Fibroblast of skin of left quadriceps (primary cell): ENCODE measurements at places on chromosomes 4 and X.

DNA sequence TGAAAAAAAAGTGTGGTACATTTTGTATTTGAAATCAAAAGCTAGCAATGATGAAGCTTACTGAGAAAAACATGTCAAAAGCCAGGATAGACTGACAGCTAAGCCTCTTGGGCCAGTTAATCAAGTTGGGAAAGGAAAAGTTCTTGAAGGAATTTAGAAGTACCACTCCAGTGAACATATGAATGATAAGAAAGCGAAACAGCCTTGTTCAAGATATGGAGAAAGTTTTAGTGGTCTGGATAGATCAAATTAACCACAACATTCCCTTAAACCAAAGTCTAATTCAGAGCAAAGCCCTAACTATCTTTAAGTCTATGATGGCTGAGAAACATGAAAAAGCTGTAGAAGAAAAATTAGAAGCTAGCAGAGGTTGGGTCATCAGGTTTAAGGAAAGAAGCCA lies 268.3 kb downstream of the PDHA2 start:
- DNase-seq, result no peak

DNA sequence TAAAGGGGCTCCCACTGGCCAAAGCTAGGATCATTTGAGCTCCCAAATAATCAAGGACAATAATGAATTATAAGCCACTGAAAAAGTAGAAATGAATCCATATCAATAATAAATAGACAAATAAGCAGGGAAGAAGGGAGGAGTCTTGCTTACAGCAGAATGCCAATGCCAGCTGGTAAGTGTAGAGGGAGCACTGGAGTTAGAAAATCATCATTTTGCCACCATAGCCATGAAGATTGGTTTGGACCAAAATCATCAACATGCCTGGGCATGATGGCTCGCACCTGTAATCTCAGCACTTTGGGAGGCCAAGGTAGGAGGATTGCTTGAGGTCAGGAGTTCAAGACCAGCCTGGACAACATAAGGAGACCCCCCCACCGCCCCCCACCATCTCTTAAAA lies 20.4 kb upstream of the SH3KBP1 start:
- DNase-seq, result no peak

DNA sequence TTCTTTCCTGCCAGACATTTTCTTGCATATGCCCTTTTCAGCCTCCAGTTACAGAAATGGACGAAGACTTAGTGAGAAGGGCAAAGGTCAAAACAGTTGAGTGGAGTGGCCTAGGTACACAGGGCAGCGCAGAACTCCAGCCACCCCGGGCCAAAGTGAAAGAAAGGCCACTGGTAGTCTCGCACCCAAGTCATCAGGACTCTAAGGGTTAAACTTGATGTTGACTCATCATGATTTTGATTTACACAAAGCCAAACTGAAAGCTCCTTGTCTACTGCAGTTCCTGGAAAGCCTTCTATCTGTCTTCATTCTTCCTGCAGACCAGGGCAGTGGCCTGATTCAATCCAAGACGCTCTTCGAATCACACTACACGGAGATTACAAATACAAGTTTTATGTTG lies 2.6 kb upstream of the IL13RA1 start:
- DNase-seq, result no peak

DNA sequence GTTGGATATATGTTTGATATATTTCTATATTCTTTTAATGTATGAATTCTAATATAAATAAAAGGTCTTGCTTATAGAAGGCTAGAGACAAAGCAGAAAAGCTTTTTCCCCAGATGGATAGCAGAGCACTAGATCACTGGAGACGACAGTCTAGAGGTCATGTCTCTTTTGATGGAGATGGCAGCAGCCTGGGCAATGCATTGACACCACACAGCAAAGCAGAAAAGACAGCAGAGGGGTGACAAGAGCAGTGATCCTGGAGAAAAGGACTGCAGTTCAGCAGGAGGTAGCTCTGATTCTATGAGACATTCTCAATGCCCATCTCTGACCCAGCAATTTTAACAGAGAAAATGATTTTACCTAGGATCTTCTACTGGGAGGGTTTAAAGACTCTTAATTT lies 210.6 kb downstream of the DTHD1 start:
- no peak for DNase-seq

- DNase-seq, result peak; percentile 20
These were observed 6.0 kb downstream of the HMGN5 start for GRCh38 chrX:81195712-81196111.

DNA sequence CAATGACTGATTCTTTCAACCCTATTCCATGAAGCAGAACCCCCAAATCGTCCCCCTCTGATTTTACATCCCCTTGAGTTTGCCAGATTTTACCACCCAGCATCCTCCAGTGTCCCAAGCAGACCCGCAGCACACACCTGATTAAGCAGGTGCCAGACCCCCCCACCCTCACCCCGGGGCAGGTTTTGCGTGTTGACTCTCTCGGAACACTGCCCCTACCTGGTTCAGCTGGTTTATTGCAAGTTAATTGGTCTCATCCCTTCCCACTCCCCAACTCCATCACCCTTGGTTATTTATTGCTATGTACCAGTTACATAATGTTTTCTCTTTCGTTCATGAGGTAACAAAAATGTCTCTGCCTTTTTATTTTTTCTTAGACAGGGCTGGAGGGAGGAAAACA lies 258.4 kb downstream of the BCOR start:
- DNase-seq, result no peak

DNA sequence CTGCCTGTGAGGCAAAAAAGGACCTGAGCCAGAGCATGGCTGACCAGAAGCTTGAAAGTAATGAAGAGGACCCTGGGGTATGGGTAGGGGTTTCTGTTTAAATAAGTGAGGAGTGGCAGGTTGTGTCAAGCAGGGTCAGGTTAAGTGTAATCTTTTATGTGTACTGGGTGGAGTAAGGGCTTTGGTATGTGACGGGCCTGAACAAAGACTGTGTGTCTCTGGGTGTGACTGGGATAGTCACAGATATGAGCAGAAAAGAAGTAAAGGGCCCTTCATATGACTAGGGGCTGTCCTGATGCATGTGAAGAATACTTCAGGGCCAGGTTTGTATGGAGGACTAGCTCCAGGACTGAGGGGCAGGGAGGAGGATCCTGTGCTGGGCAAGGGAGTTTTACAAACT lies 82.4 kb downstream of the ITIH6 start:
- no peak for DNase-seq

GRCh38 chr4:112099701-112100297 lies 45.5 kb upstream of the FAM241A start:
- DNase-seq, result peak; percentile 34

DNA sequence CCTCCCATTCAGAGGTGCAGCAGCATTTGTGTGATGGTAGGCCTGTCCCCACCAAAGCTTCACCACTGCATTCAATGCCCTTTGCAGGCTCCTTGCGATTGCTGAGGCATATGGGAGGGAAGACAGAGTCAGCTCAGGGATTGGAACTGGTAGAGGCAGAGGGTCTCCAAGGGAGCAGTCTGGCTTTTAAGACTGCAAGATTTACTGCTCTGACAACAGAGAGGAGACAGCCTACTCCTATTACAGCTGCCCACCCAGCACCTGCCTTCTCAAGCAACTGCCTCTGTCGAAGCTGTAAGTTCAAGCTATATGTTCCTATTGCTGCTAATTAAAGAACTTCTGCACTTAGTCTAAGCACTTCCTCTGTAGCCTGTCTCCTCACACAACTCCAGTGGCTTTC lies 481.8 kb downstream of the FGF13 start:
- no peak for DNase-seq

- DNase-seq, result peak; percentile 49
These were observed 18.4 kb downstream of the MAGEB17 start for GRCh38 chrX:16185725-16186136.

- no peak for DNase-seq
These were observed 29.0 kb downstream of the CLDN22 start for GRCh38 chr4:183291070-183291469.

DNA sequence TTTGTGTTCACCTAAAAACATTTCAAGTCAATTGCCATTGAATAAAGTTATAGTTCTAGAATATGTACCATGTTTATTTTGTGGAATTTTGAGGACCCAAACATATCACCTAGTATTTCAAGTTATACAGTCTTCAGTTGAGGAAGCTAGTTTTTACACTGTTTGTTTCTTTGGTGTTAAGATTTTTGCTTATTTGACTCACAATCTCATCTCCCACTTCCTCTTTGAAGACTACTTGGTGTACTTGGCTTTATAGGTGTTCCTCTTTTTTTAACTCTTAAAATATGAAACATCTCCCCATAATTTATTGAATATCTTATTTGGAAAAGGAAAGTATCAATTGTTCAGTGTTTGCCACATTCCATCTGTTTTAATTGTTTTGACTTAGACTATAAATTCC lies 675.4 kb downstream of the RAPGEF2 start:
- DNase-seq, result no peak

- no peak for DNase-seq
These were observed 1115.5 kb downstream of the NLGN4X start for GRCh38 chrX:5113128-5113527.

DNA sequence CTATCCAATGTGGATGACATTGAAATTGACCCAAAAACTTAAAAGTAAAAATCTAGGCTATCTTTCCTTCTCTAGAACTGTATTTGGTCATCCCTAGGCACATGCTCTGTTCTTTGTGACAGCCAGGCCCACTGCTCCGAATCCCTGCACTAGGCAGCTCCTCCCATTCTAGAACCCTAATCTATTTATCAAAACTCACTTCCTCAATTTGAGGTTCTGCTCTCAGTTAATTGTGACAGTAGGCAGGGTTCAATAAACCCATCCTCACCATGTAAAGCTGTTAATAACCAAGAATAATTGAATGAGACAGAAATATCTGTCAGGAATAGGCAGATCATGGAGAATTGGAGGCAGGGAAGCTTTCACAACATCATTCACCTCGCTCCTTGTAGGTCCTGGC lies 51.9 kb upstream of the IRF2 start:
- DNase-seq, result no peak

- no peak for DNase-seq
These were observed 41.3 kb upstream of the VCX start for GRCh38 chrX:7801711-7802110.

GRCh38 chr4:10701702-10702460 lies 17.3 kb upstream of the CLNK start:
- no peak for DNase-seq
